Activated CD4-positive, alpha-beta T cell treated with anti-CD3 and anti-CD28 coated beads, Interleukin-10, Interleukin-2, amounts not matched to agents 100 ng/mL and 50 ng/mL, durations not matched to agents 16 hours and 8 hours (primary cell): ENCODE measurements at places on chromosomes 7 and 10.
A peak's percentile ranks its signal among the peaks of the same experiment; 100 is the strongest.

DNA sequence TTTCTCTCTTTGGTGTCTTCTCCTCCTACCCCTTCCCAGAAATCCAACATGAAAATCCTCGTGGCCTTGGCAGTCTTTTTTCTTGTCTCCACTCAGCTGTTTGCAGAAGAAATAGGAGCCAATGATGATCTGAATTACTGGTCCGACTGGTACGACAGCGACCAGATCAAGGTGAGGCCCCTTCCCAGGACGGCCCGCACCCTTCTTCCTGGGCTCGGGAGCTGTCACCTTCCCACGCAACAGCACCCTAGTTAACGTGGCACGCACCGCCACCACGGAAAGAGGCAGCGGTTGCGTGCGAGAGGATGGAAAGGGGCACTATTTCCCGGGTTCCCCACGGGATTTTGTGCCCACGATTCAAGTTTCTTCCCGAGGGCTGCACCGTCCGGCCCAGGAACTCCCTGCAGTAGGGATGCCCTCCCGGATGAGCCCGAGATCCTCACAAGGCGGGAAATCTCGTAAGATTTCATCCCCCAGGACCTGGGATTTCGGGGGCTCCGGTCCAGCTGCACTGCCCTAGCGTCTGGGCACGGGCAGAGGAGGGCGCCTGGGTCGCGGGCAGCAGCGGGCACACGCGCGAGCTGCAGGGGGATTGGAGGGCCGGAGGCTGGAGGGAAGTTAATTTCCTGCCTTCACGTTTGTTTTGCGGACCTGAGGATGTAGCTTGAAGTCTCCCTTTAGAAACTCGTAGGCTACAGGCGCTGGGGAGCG is 834 bp downstream of the TAC1 start:
- no peak for DNase-seq

GRCh38 chr10:88163572-88163971 is 300.1 kb downstream of the PTEN start:
- DNase-seq = no peak

GRCh38 chr10:24974976-24975375 is 22.6 kb upstream of the PRTFDC1 start:
- no peak for DNase-seq

DNA sequence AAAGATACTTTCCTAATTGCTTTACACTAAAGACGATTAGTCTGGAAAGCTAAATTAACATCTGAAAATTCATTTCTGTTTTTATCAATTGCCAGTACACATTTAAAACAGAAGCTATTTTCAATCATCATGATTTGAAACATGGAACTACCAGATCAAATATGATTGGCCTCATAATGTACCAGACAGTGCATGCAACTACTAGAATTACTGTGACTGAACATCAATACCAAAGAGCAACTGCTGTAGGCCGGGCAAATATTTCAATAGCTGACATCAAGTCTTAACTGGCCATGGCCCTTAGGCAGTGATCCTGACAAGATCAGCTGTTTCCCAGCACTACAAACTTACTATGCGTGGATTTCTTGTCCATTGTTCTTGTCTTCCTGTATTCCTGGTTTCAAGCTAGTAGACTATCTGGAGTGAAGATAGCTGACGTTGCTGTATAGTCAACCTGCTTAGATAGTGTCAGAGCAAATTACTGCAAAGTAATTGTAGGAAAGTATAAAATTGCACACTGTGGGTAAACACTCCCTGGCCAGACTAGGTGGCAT is 21.7 kb upstream of the WNT16 start:
- DNase-seq = no peak

GRCh38 chr7:86814661-86815379 is 171.1 kb downstream of the GRM3 start:
- no peak for DNase-seq

- no peak for DNase-seq
Measured at GRCh38 chr7:149823191-149823630, 15.0 kb upstream of the ZNF862 start.

- no peak for DNase-seq
Measured at GRCh38 chr7:36896418-36896817, 172.1 kb upstream of the AOAH start.

DNA sequence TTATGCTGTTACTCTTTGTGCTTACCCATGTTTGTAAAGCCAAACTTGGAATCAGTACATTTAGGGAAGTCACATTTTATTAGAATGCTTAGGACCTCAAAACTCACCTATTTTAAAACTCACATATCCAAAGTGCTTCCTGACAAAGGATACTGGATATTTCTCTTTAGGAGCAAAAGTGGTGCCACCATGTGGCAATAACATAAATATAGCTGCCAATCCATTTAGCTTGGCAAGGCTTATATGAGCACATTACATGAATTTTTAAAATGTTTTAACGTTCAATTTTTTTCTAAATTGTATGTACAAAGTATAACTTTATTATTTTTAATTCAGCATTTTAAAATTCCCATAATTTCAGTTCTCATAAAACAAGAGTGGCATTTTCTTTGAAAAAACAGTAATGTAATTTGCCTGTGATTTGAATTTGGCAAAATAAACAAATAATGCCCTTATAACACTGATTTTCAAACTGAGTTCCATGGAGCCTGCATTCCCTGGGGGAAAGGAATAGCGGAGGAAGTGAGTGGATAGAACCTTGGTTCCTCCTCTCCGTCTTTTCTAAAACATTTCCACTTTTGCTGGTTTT is 75.4 kb downstream of the HDAC9 start:
- DNase-seq = no peak

GRCh38 chr10:125085258-125086054 is 74.9 kb downstream of the CTBP2 start:
- no peak for DNase-seq

GRCh38 chr7:137888241-137888640 is 41.5 kb upstream of the DGKI start:
- DNase-seq = no peak

DNA sequence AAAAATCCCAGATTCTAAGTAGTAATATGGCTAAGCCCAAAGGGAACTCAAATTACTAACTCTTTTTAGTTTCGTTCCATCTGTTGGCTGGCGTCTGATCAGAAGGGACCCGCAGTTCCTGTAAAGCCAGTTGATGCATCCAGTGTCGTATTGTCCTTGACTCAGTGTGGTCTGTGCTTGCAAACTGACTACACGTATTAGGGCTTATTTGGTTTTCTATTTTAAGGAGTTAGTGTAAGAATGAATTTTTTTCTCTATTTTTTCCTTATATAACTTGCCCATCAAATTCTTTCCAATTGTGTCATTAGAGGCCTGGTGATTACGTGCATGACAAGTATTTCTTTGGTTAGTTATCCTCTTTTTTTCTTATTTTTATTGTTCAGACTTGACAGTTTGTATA is 9.7 kb downstream of the ABCA13 start:
- DNase-seq = peak; percentile 40

- DNase-seq = no peak
Measured at GRCh38 chr10:31121757-31122577, 90.3 kb upstream of the ZNF438 start.

- no peak for DNase-seq
Measured at GRCh38 chr7:11491811-11492210, 340.2 kb downstream of the THSD7A start.

DNA sequence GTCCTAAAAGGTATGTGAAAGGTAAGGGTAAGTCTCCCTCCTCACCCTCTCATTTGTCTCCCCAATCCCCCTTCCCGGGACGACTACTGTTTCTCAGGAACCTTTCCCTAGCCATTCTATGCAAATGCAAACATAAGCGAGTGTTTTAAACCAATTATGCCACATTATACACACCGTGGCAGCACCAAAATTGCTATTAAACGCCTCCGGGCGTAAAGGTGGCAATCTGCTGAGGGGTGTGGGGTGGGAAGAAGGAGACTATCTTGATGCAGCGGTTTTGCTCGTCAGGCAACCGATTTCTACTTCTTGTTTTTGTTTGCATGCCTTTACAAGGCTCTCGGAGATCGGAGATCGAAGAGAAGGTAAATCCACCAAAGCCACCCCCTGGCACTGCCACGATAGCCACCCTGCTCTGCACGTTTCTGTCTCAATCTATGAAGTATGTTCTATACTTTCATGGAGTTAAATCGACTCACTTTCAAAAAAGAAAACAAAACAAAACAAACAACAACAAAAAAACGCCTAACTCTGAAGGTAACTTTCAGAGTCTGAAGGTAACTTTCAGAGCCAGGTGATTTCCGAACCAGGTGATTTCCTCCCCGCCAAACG is 46.0 kb upstream of the CDK1 start:
- no peak for DNase-seq

GRCh38 chr10:22436526-22436892 is 91.2 kb downstream of the SPAG6 start:
- DNase-seq = peak; percentile 39

- DNase-seq = no peak
Measured at GRCh38 chr7:24783698-24784097, 26.4 kb upstream of the GSDME start.
